Chondrocyte (in vitro differentiated cells): ENCODE measurements at places on chromosomes 7 and 10.
A peak's percentile ranks its signal among the peaks of the same experiment; 100 is the strongest.

DNA sequence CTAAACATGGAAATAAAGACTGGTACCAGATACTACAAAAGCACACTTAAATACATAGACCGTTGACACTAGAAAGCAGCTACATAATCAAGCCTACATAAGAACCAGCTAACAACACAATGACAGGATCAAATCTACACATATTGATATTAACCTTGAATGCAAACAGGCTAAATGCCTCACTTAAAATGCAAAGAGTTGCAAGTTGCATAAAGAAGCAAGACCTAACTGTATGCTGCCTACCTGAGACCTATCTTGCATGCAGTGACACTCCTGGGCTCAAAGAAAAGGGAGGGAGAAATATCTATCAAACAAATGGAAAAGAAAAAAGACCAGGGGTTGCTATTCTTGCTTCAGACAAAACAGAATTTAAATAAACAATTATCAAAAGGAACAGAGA is 14.2 kb upstream of the LIPN start:
- DNase-seq, result no peak
- peaks cover 29% of the 10 kb centered on the region for H3K27me3 ChIP-seq
- H3K4me3 ChIP-seq, result no peak overlapping the region
- H3K27ac ChIP-seq, result no peak overlapping the region
- H3K4me1 ChIP-seq, result no peaks in the 10 kb centered on the region

DNA sequence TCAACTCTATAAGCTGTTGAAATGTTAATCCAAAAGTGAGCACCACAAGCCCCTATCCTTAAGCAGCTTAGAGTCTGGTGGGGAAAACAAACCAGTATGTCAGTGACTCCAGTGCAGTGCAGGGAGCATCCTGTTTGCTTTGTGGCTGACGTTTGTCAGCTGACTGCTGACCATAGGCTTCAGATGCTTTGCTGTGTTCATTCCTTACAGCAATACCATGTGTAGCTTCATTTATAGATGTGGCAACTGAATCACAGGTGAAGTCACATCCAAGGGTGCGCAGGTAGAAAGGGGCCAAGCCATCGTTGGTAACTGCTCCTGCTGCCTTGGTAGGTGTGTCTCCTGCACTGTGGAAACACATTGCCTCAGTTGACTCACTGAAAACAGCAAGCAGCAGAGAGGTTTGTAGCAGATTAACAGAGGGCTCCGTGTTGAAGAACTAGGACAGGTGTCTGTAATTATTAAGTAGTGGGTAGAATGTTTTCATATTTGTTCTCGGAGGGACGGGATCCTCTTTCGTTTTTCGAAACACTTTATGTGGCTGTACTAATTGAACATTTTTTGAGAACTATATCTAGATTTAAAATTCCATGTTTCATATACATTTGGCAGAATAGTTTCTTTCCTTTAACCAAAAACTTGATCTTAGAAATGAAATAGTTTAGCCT is 2.0 kb downstream of the INSIG1 start:
- peak overlapping the region; percentile 81 for H3K4me3 ChIP-seq
- no peaks in the 10 kb centered on the region for H3K27me3 ChIP-seq
- H3K36me3 ChIP-seq, result peaks cover 5% of the 10 kb centered on the region
- H3K27ac ChIP-seq, result peak overlapping the region; percentile 97

GRCh38 chr10:130656187-130656575 is 520.0 kb downstream of the GLRX3 start:
- no peaks in the 10 kb centered on the region for H3K36me3 ChIP-seq
- no peak for DNase-seq
- H3K4me3 ChIP-seq, result no peak overlapping the region
- no peaks in the 10 kb centered on the region for H3K27me3 ChIP-seq

GRCh38 chr7:129771928-129772479 is 160.5 kb downstream of the NRF1 start:
- H3K36me3 ChIP-seq, result no peaks in the 10 kb centered on the region
- peaks cover 7% of the 10 kb centered on the region for H3K27me3 ChIP-seq
- H3K4me1 ChIP-seq, result no peaks in the 10 kb centered on the region
- no peak overlapping the region for H3K4me3 ChIP-seq
- no peak overlapping the region for H3K27ac ChIP-seq

DNA sequence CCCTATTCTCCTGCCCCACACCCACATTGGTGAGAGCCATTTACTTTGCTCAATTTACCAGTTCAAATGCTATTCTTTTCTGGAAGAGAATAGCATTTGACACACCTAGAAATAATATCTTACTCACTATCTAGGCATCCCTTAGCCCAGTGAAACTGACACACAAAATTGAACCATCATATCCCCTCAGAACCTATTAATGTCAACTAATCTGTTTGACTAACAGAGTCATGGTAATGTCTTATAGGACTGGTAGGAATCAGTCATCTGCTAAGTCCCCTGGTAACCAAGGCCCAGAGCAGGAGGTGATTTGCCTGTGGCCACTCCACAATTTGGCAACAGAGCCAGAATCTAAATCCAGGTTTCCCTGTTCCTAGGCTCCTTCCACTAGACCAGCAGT is 63.3 kb downstream of the PPP1R3C start:
- peaks cover 11% of the 10 kb centered on the region for H3K4me1 ChIP-seq
- no peaks in the 10 kb centered on the region for H3K36me3 ChIP-seq
- H3K4me3 ChIP-seq, result no peak overlapping the region

DNA sequence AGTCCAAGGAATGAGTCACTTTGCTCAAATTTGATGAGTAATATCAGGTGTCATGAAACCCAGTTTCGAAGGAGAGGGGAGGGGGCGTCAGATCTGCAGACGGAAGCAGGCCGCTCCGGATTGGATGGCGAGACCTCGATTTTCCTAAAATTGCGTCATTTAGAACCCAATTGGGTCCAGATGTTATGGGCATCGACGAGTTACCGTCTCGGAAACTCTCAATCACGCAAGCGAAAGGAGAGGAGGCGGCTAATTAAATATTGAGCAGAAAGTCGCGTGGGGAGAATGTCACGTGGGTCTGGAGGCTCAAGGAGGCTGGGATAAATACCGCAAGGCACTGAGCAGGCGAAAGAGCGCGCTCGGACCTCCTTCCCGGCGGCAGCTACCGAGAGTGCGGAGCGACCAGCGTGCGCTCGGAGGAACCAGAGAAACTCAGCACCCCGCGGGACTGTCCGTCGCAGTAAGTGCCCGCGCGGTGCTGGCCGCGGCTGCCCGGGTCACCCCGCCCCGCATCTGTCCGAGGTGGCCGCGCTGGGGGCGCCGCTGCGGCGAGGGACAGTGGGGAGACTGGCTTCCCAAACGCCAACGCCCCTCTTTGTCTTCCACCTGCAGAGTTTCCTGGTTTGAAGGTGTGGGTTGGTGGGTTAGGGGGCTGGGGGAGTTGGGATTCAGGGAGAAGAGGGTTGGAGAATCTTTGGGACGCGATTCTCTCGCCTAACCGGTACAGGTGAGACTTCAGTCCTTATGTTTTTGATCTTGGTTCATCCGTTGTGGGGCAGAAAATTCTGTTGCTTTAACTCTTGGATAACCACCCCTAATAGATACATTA is at the start of gene TAC1:
TSS of gene TAC1 (plus strand) at position 351 of the 829 bp plus-strand sequence. CDS start 527 bp downstream, outside the sequence.
- peak within 1 kb of the TSS; percentile 66 for H3K4me3 ChIP-seq
- no peak within 1 kb of the TSS for H3K27ac ChIP-seq
- H3K27me3 ChIP-seq, result peaks cover 71% of the 10 kb centered on the region
- DNase-seq, result no peak
- H3K4me1 ChIP-seq, result peaks cover 24% of the 10 kb centered on the region
- H3K36me3 ChIP-seq, result peaks cover 4% of the 10 kb centered on the region

GRCh38 chr7:122137251-122138077 is 6.6 kb downstream of the AASS start:
- H3K27me3 ChIP-seq, result no peaks in the 10 kb centered on the region
- no peaks in the 10 kb centered on the region for H3K36me3 ChIP-seq
- DNase-seq, result no peak
- peak overlapping the region; percentile 55 for H3K4me3 ChIP-seq
- H3K4me1 ChIP-seq, result peaks cover 30% of the 10 kb centered on the region
- peak overlapping the region; percentile 65 for H3K27ac ChIP-seq
